Activated CD4-positive, alpha-beta T cell treated with anti-CD3 and anti-CD28 coated beads, Interleukin-2, Interleukin-4, amounts not matched to agents 100 ng/mL and 50 ng/mL, durations not matched to agents 16 hours and 8 hours (primary cell): ENCODE measurements at places on chromosomes 3 and 15.

GRCh38 chr15:88622605-88622975 lies 1.4 kb downstream of the AEN start:
- no peak for DNase-seq

GRCh38 chr3:38528457-38528856 lies 32.3 kb downstream of the EXOG start:
- no peak for DNase-seq

GRCh38 chr15:35208353-35208752 lies 123.3 kb upstream of the NANOGP8 start:
- DNase-seq, result no peak

DNA sequence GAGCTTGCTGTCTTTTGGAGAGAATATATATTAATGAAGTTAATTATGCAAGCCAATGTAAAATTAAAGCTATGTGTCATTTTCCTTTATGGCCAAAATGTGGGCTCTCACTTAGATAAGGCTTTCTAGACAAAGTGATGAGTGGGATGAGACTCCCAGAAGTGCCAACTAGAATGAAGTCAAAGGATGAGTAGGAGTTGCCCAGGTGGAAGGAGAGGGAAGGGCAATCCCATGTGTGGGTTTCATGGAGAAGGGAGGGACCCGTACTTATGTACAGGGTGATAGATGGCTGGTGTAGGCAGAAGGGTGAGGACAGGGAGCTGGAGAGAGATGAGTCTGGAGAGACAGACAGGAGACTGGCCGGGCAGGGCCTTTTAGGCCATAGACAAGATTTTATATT lies 239.2 kb downstream of the THRB start:
- no peak for DNase-seq

- DNase-seq, result no peak
These were observed 167.0 kb downstream of the ATP10A start for GRCh38 chr15:25695875-25696760.
